AG08396 (cell line): ENCODE measurements at places on chromosomes 6 and 20.
A peak's percentile ranks its signal among the peaks of the same experiment; 100 is the strongest.

GRCh38 chr6:93454533-93454932, 35.2 kb upstream of the EPHA7 start:
- DNase-seq = no peak

- no peak for DNase-seq
These were observed 5.4 kb downstream of the FBXO30 start for GRCh38 chr6:145809211-145809610.

DNA sequence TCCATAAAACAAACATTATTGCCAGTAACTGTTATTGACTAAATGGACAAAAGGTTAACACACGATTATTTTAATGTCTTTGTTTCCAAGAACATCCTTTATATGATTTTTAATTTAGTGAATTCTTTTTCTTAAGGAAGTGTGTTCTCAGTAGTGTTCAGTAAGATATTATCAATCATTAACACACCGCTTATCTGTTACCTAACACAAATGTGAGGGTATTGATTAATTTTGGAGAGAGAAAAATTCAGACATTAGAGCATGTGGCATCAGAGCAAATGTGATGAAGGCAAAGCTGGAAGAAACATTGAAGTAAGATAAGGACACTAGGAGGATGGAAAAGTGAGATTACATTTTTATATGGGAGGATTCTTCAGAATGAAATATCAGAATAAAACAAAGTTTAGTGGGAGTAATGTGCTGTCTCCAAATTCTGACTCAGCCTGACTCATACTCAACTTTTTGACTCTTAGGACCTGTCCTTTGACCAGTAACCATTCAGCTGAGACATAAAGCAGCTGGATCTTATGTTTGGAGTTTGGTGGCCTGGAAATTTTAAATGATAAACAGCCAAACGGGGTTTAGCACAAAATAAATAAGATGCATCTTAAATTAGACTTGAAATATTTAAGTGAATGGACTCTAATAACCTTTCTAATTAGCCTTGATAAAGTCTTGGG, 348.6 kb downstream of the CD109 start:
- peak; percentile 29 for DNase-seq

DNA sequence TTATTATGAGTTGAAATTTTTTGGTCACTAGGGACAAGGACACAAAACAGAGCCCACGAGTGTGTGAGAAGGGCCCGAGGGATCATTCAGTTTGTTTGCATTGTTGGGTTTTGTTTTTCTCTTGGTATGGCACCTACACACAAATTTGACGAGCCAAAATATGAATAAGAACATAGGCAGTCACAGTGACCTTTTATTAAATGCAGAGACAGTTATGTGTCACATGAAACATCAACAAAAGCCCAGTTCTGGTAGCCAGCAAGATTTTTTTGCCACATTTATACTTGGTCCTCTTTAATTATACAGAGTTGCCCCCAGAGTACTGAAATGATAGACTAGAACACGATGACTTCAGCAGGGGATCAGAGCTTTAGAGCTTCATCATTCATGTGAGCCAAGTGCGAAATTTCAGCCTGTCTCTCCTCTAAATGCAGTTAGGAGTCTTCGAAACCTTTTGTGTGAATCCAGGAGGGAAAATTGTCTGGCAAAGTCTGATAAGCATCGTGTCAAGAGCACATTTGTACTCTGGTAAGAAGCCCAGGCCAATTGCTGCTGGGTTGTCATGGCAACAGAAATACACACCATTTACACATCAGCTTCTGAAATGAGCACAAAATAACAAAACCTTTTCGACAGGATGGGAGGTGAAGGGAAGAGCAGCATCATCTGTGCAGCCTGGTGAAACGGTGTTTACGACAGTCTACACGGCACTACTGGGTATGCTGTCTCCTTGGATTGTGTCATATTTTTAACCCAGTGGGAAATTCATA, 79.2 kb upstream of the RIPOR2 start:
- DNase-seq = peak; percentile 36

DNA sequence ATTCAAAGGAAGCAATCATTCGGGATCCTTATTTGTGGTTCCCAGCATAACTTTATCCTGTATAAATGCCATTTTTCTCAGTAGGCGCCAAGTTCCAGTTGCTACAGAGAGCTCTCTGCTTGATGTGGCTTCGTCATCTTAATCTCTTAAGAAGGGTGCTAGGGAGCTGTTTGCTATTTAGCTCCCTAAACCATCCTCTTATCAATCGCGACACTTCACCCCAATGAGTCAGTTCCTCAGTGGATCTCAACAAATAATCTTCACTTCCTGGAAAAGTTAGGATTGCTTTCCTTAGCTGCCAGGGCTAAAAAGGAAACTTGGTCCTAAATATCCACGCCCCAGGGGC, 1.3 kb upstream of the NKAIN2 start:
- no peak for DNase-seq

DNA sequence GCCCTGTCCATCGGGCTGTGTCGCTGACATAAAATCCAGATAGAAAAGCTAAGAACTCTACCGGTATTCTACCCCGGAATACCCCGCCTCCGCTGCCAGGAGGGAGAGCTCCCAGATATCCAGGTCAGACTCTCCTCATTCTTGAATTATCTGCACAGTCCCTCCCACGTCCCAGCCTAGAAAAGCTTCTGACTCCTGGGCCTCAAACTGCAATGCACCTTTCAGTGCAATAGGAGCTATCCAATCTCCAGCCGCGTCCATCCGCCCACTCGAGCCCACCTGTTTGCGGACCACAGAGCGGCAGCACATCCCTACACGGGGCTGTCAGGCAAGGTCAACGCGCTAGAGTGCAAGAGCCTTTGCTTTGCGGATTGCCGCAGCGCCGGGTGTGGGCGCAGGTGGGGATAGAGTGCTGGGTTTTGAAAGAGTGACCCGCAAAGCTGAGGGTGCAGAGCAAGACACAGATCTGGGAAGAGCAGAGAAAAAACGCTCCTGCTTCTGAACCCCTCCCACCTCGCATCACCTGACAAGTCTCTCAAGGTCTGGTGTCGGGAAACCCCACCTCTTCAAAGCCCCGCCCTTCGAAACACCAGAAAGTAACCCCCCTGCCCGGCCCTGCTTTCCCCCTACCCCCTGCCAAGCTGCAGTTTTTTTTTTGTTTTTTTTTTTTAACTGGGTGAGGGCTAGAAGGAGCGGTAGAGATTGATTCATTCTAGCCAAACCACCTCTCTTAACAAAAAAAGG, 1.3 kb downstream of the TAPBP start:
- peak; percentile 57 for DNase-seq

DNA sequence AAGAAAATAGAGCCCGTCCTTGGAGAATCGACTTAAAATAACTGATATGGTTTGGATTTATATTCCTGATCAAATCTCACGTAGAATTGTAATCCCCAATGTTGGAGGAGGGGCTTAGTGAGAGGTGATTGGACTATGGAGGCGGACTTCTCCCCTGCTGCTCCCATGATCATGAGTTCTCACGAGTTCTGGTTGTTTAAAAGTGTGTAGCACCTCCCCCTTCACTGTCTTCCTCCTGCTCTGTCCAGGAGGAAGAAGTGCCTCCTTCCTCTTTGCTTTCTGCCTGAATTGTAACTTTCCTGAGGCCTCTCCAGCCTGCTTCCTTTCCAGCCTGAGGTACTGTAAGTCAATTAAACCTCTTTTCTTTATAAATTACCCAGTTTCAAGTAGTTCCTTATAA, 529.2 kb downstream of the HAO1 start:
- no peak for DNase-seq

DNA sequence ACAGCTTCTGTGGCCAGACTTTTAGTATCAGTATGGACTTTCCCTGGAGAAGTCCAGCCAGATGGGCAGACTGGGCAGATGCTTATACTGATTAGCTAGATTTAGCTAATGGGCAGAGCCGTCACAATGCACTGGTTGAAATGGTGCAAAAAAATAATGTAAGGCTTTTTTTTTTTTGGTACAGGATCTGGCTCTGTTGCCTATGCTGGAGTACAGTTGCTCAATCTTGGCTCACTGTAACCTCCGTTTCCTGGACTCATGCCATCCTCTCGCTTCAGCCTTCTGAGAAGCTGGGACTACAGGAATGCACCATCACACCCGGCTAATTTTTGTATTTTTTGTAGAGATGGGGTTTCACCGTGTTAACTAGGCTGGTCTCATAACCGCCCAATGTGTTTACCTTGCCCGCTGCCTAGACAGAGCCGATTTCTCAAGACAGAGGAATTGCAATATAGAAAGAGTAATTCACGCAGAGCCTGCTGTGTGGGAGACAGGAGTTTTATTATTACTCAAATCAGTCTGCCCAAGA, 16.4 kb upstream of the KIFC1 start:
- no peak for DNase-seq

GRCh38 chr6:169939554-169940164, 188.2 kb downstream of the ERMARD start:
- DNase-seq = no peak

DNA sequence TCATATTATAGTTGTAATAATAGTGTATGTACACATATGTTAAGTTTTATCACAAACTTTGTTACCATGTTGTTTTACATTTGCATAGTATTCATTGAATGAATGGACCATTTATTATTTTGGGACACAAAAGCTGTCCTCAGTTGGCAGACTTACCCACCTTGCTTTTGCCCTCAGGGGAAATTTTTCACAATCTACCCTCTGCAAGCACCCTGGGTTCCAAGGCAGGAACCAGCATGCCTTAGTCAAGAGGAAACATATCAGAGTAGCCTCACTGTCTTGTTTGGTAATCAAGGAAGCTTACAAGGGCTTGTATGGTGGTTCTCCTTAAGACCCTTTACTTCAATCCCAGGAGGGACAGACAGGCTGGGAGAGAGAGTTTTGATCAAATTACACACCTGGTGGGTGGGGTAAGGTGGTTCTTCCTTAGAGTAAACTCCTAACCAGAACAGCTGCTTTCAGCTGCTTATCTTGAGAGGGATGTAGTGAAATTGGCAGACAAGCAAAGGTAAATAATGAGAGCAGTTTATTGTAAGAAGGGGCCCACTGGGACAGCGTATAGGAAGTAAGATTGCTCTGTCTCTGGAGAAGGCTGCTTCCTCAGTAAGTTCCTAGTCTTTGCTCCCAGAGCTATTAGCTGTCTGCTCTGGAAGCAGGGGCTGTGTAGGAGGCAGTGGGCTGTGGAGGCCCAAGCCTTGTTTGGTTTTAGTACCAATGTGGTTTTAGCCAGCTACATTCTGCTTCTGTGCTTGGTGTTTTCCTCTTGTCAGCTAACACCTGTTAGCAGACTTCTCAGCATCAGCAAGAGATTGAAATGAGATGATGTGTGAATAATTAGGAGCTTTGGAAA, 31.1 kb downstream of the BRPF3 start:
- DNase-seq = no peak

- DNase-seq = no peak
These were observed 13.6 kb downstream of the NHSL1 start for GRCh38 chr6:138485586-138486248.

DNA sequence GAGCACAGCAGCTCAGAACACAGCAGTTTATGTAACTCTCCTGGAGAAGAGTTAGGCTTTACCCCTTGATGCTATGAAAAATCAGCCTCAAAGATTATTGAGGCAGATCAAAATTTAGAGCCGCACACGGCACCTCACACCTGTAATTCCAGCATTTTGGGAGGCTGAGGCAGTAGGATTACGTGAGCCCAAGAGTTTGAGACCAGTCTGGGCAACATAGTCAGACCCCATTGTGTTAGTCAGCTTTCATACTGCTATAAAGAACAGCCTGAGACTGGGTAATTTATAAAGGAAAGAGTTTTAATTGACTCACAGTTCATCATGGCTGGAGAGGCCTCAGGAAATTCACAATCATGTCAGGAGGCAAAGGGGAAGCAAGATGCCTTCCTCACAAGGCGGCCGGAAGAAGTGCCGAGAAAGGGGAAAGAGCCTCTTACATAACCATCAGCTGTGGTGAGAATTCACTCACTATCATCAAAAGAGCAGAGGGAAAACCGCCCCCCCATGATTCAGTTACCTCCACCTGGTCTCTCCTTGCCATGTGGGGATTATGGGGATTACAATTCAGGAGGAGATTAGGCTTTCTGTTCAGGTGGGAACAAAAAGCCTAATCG, 87.7 kb downstream of the SGK1 start:
- DNase-seq = no peak

- DNase-seq = no peak
These were observed 203.1 kb downstream of the UBE3D start for GRCh38 chr6:82862543-82862942.

DNA sequence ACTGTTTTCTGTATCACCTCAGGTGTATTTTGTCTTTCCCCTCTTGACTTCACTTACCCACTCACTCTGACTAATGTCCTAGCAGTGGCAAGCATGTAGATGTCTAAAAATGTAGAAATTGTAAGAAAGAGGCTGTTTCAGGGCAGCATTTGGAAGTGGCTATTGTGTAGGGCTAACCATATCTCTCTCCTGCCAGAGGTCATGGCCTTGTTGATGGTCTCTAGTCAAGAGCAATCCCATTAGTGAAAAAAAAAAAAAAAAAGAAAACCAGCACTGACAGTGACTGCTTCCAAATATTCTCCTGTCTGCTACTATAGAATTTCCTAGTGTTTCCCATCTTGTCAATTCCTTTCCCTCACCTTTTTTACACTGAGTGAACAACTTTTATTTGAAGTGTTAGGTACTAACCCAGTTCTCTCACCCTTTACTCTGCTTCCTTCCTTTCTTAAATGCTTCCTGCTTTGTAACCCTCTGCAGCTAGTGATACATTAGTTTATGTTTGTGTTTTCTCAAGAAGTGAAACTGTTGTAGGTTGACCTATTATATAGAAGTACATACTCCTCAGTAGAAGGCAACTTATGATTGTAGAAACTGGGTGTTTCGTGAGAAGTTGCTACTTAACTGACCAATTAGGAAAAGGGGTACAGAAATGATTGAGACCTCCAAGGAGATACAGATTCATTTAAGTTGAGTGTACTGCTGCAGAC, 174.1 kb upstream of the PTPRK start:
- no peak for DNase-seq

GRCh38 chr6:72911463-72912155, 289.7 kb downstream of the KCNQ5 start:
- DNase-seq = no peak

DNA sequence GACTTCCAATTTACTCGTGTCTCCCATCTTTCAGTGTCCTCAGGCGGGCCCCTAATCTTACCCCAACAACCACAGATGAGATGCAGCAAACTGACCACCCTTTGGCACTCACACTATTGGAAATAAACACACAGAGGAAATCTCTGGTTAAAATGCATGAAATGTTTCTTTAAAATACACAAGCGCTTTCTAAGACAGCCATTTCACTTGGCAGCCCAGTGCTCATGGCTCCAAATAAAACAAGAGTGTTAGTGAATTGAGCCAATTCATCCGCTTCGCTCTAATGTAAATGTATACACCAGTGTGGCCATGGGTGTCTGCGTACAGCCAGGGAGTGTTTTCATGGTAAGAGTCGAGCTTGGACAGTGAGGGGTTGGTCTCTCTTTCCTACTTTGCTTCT, 282.9 kb downstream of the CLIC5 start:
- DNase-seq = no peak
